Dermis blood vessel endothelial cell (primary cell): ENCODE measurements at places on chromosomes 4 and X. TPM values are rescaled to one million over a fixed set of nuclear protein-coding genes. Genes with fewer than 3 reads are reported as not detected.

The RGN gene
- total RNA-seq, result 0.34 and 0.42 TPM in 2 replicates

The TACR3 gene
- not detected in 2 replicates for total RNA-seq

The FAM114A1 gene
- total RNA-seq, result 141 and 167 TPM in 2 replicates

The XAGE2 gene
- not detected in 2 replicates for total RNA-seq

The NLGN4X gene
- total RNA-seq, result 0.34 and 0.98 TPM in 2 replicates

The FATE1 gene
- total RNA-seq, result not detected in 2 replicates

The EVC gene
- 14.1 and 20.4 TPM in 2 replicates for total RNA-seq

The TMPRSS11A gene
- under 0.01 TPM in 1 of 2 replicates, not detected in the other for total RNA-seq

The ANXA10 gene
- 0.34 TPM in 1 of 2 replicates, not detected in the other for total RNA-seq

The PASD1 gene
- not detected in 2 replicates for total RNA-seq

The UGDH gene
- total RNA-seq, result 65.5 and 67.8 TPM in 2 replicates

The PPP1R2C gene
- not detected in 2 replicates for total RNA-seq

The PDS5A gene
- total RNA-seq, result 74.7 and 107 TPM in 2 replicates

The CTAG1A gene
- not detected in 2 replicates for total RNA-seq

The ETDC gene
- not detected in 2 replicates for total RNA-seq

The PDHA2 gene
- not detected in 2 replicates for total RNA-seq

The PAGE5 gene
- total RNA-seq, result not detected in 2 replicates

The XAGE1A gene
- total RNA-seq, result not detected in 2 replicates

The DYNLT3 gene
- 31.0 and 34.0 TPM in 2 replicates for total RNA-seq
